ENCODE measurements at places on chromosomes 5 and 9.

GRCh38 chr9:107389617-107390071 lies 99.9 kb downstream of the KLF4 start:
- no peak for DNase-seq

GRCh38 chr5:147819261-147819770 lies 12.2 kb downstream of the SPINK1 start:
- DNase-seq: no peak

GRCh38 chr9:124124729-124125650 lies 113.4 kb downstream of the LHX2 start:
- DNase-seq: no peak

DNA sequence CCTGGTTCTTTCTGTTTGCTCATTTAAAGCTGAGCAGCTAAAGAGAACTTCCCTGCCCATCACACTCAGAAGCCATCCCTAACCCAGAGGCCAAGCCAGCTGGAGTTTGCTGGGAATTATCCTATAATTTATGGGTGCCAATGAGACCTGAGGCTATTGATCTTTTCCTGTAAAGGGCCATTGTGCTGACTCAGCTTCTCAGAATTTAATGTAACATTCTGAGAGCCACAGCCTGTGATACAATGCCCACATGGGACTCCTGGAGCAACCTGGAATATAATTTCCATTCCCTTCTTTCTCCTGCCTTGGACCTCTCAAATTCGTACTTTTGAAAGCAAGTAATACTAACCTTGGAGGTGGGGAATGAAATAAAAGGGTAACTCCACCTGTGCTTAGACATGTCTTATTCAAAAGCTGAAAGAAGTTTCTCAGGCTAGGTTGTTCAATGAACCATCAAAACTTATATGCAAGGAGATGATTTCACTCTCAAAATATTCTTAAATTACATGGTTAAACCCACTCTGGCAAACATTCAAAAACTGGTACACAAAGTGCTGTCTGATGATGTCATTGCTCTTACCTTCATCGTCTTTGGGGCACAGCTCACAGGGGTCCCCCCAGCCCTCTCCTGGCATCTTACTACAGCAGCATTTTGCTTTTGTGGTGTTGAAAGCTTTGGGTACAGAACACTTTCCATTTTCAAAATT lies 206.7 kb downstream of the SLC12A2 start:
- DNase-seq: no peak

DNA sequence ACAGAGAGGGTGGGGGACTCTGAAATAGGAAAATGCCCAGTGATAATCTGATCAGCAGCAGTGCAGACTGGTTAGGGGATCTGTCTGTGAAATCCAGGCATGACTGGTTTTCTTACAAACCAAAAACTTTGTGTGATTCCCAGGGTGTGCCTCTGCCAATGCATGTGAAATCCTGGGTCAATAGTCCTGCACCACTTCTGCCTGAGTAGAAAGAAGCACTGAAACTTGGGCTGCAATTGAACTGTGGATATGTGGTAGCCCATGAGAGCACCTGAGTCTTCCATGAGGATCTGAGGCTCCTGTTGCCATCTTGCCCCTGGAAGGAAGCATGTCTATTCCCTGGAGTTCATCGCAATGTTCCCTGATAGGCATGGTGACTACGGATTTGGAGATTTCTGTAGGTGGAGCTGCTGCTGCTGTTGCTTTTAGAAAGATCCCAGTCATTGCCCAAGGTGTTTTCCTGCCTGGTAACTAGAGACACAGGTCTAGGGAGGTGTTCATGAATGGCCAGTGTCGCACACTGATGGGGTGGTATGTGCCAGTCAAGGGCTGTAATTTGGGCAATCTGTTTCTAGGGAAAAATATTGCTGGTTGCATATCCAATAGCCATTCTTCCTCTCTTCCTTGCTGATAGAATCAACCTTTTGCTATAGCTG lies 146.7 kb downstream of the CARTPT start:
- no peak for DNase-seq

GRCh38 chr9:129487658-129488483 lies 133.0 kb downstream of the C9orf50 start:
- DNase-seq: no peak

GRCh38 chr9:16032799-16033198 lies 480.0 kb downstream of the CCDC171 start:
- no peak for DNase-seq

DNA sequence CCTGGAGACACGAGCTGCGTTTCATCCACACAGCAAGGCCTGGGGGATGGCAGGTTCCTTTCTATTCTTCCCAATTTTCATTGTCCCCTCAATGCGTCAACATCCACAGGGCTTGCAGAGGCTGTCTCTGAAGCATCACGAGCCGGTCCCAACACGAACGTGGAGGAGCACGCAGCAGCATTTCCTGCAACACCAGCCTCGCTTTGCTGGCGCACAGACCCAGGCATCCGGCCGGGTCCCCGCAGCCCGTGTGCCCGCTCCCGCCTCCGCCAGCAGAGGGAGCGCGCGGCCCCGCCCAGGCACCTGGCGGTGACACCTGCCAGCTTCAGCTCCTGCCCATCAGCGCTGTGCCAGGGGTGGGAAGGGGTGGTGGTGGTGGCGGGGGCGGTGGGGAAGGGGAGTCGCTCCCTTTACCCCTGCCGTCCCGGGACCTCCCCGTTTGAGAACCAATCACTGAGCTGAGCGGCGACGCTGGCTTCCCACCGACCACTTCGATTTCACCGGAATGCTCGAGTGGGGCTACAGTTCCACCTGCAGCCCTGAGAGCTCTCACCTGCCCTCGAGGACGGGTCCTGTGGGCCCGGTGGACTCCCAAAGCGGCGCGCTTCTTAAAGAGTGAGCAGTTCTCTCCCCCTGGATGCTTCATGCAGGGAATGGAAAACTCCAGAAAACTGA lies 464.5 kb downstream of the ICE1 start:
- no peak for DNase-seq

DNA sequence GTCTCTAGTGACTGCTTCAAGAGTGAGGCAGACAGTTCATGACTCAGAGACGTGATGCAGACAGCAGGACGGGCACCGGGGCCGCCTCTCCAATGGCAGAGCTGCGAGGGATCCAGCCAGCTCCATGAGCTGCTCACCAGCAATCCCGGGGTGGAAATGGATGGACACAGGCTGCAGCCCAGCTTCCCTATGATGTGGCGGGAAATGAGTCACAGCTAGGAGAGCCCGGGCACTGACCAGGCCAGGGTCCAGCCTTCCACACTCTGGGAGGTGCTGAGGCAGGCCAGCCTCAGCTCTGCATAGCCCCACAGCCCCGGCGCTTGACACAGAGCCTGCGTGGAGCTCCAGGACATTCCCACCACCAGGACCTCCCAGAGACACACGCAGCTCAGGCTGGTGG lies 244.8 kb upstream of the IRX2 start:
- DNase-seq: no peak

DNA sequence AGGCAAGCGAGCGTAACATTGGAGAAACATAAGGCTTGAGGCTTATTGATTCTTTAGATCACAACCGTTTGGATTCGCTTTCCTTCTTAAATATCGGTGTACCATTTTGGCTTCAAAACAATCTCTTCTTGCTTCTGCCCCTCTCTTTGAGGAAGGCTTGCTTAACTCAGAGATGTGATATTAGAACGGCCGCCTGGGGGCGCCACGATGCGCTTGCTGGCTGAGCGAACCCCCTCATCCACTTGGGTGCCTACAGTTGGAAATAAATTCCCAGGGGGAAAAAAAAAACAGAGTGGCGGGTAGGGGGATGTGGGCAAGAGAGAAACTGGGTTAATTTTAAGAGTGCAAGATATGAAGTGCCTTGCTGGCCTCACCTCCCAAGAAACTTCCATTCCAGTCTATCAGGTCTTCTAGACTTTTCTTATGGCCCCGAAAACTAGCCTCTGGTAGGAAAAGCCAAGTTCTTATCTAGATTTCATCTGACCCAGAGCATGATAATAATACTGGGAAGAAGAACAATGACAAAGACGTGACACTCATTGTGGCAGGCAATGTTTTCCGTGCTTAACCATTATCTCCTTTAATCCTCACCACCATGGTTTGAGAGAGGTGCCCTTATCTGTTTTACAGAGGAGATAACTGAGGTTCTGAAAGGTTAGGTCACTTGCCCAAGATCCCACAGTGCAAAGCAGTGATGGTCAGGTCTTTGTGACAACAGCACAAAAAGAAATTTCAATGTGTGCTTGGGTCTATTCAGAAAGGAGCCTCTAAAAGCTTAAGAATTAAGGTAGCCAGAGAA lies 115.8 kb downstream of the DPYSL3 start:
- DNase-seq: no peak

Data from hepatic stellate cell (primary cell).